ENCODE measurements at places on chromosomes 3 and 15.

DNA sequence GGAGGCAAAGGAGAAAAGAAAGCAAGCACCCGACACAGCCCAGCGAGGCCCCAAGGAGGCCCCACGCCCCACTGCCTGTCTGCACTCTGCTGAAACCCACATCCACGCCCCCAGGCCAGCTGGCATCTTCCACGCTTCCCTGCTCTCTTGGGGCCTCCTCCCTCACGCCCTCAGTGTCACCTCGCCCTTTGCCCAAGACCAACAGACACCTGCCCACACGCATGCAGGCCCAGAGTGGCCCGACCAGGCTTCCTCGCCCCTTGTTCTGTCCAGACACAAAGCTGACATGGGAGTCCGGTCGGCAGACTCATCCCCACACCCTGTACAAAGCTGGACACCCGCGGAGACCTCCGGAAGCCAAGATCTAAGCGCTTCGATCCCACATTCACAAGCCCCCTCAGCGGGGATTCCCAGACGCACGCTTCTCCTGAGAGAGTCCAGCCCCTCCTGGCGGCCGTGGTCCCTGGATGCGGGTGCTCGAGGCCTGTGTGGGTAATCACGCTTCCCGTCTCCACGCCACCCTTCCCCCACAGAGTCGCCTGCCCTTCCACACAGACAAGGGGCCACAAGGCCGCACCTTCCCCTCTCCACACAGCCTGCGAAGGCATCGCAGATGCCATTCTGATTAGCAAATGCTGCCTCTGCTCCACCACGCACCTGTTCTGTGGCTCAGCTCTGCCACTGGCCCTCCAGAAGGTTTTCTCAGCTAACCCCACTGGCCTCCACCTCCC, 176.6 kb downstream of the XXYLT1 start:
- DNase-seq: no peak

DNA sequence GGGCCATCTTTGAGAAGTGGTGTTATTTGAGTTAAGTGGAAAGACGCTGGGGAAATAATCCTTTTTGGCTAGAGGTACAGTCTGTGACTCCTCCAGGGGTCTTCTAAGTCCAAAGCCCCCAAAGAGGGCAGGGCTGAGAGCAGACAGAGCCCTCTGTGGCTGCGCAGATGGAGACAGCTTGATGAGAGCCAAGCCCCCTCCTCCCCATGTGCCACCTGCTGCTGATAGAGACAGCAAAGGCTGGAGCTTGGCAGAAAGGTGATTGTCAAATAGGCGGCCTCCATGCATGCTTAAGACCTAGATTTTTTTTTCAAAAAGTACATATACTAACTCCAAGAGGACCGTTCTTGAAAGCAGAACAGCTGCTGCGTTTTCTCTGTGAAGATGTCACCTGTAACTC, 72.4 kb downstream of the CRYGS start:
- no peak for DNase-seq

DNA sequence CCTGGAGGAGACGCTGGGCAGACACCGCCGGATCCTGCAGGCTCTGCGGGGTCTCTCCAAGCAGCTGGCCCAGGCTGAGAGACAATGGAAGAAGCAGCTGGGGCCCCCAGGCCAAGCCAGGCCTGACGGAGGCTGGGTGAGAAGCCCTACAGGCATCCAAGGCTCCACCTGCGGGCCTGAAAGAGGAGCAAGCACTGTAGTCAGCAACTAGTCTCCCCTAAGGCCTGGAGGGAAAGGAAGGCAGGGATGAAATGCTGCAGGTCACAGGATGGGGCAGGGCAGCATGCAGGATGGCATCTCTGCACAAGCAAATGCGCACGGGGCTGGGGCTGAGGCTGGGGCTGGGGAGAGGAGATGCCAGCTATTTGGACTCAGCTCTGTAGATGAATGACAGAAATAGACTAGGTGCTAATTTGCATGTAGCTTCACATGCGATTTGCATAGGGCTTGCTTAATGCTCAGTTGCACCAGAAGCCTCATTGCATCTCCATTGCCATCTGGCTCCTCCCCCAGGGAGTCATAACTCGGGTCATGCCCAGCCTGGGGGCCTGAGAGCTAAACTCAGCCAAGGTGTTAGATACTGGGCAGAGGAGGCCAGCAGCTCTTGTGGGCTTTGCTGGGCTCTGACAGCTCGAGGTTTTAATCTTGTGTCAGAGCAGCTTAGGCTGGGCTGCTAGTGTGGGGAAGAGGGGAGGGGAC, 5.2 kb upstream of the CPLX3 start:
- DNase-seq: no peak

DNA sequence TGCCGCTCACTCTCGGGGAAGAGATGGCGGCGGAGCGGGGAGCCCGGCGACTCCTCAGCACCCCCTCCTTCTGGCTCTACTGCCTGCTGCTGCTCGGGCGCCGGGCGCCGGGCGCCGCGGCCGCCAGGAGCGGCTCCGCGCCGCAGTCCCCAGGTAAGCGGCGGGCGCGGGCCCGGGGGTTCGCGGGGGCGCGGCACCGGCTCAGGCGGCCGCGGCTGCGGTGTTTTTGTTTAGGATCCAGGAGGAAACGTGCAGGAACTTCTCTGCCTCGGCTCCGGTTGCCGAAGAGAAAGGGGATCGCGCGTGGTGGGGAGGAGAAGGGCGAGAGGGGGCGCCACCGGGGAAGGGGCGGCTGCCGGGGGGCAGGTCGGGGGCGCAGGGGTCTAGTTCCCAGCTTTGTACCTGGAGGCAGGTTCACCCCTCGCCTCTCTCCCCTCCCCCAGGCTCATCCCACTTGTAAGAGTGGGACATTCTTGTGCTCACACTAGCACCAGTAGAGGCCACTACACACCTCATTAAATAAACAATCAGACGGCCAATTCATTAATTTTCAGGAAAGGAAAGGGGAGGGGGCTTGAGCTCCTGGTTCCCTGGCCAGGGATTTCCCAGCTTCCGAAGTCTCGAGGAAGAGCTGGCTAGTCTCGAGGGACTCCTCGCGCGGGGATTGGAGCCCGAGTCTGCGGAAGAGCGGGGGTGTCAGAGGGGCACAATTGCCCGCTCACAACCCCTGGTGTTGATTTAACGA, 562 bp downstream of the NEO1 start:
- no peak for DNase-seq

DNA sequence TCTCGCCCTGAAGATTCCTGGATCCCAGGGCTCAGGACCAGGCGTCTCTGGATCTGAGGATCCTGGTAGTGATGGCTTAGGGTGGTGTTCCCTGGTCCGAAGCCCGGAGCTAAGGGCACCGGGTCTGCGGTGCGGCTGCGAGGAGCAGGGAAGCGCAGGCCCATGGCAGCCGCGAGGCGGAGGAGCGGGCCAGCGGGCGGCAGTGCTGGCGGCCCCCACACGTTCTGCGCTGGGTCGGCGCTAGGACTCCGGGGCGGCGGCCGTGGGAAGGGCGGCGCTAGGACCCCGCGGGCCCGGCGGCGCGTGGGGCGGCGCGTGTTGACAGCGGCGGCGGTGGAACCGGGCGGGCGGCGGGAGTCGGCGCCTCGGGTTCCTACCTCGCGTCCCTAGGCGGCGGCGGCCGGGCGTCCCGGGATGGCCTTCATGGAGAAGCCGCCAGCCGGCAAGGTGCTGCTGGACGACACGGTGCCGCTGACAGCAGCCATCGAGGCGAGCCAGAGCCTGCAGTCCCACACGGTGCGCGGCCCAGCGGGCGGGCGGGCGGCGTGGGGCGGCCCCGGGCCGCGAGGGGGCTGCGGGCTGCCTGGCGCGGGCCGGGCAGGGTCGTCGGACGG, at the start of gene PXK:
TSS of gene PXK (plus strand) at position 318 of the 614 bp plus-strand sequence. CDS start at position 415, 97 bp downstream.
- peak; percentile 69 for DNase-seq

DNA sequence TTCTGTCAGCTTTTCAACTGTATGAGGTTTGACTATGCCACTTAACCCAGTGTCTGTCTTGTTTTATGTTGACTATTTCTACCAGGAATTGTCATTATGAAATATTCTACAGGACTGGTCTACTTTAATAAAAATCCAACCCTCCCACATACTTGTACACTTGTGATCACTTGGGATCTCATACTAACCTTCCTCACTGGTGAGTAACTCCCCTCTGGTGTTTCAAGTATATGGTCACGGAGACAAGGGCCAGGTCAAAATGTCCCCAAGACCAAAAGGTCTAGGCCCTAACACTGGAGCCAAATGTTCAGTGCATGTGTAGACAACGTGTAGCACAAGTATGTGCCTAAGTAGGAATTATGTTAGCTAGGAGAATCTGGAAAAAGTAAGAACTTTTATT, 122.7 kb upstream of the TJP1 start:
- no peak for DNase-seq

GRCh38 chr3:18880691-18881090, 267.6 kb upstream of the KCNH8 start:
- DNase-seq: no peak

Measured in right atrium auricular region (tissue), 2 donors.